Activated CD4-positive, CD25-positive, alpha-beta regulatory T cell treated with anti-CD3 and anti-CD28 coated beads, Interleukin-2, amount 50 U/mL, for 16 hours (primary cell): ENCODE measurements at places on chromosomes 5 and 9.

GRCh38 chr9:21591221-21592062 lies 109.3 kb upstream of the IFNE start:
- DNase-seq, result no peak

DNA sequence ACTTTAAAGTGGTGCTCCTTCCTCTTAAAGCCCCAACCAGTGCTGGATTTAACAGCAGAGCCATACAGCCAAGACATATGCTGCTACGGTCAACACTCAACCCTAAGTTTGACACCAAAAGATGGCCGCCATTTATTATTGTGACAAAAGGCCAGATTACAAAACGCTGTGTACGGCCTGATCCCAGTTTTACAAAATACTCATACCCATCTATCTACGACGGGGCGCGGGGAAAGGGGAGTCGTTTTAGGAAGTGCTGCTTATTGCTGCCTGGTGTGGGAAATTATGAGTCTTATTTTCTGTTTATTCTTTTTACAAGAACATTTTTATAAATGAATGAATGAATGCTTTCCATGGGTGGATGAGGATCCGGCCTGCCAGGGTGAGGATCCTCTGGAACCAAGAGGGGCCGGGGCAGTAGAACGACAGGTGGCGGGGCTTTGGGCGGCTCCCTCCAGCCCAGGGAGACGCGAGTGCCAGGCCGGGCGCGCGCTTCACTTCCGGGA lies 457 bp upstream of the IDNK start:
- no peak for DNase-seq

DNA sequence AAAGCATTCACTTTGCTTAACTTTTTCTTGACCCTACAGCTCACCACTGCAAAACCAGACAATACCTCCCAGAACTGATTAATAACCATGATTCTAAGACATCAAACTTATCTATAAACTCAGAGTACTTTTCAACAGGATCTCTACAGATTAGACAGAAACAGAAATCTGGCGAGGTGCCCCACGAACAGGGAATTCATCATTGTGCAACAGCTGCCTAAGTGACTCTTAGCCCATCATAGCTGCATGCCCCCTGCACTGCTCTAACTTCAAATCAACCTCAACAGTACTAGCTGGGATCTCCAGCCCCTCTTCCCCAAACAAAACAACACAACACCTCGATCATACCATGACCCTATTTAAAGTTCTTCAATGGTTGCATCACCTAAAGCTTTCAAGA lies 16.1 kb upstream of the COL23A1 start:
- no peak for DNase-seq

GRCh38 chr9:80134487-80134886 lies 562.7 kb downstream of the TLE4 start:
- no peak for DNase-seq

GRCh38 chr5:97364731-97365130 lies 181.7 kb upstream of the RIOK2 start:
- DNase-seq, result no peak

GRCh38 chr5:167264348-167264747 lies 1027.1 kb upstream of the WWC1 start:
- no peak for DNase-seq

DNA sequence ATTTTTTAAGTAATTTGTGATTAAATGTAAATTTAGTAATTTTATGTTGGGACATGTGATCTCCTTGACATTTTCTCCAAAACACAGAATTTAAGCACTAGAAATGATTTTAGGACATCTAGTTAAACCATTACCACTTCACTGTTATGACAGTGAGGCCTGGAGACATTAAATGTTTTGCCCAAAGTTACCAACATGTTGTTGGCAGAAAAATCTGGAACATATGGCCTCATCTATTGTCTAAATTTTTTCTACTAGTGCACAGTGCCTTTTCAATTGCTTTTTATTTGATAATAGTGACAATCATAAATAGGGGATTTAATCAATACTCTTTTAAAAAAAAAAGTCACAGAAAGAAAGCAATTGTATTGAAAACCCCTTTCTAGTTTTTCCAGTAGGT lies 45.6 kb downstream of the PIK3R1 start:
- no peak for DNase-seq

DNA sequence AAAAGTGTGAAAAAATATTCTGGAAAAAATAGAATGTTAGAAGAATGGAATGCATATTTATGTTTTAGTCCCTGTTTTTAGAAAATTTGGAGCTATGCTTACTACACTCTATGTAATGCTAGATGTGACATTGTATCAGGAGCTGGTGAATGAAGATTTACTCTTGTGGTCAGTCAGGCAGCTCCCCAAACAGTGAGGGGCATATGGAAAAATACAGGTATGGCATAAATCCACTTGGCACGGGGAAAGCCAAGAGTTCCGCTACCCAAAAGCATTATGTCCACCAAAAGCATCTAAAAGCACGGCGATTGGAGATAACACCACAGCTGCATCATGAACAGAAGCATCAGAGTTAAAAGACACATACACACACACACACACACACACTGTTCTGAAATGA lies 220.2 kb upstream of the KLF9 start:
- DNase-seq, result no peak

GRCh38 chr5:142654578-142655058 lies 31.3 kb downstream of the FGF1 start:
- DNase-seq, result no peak

DNA sequence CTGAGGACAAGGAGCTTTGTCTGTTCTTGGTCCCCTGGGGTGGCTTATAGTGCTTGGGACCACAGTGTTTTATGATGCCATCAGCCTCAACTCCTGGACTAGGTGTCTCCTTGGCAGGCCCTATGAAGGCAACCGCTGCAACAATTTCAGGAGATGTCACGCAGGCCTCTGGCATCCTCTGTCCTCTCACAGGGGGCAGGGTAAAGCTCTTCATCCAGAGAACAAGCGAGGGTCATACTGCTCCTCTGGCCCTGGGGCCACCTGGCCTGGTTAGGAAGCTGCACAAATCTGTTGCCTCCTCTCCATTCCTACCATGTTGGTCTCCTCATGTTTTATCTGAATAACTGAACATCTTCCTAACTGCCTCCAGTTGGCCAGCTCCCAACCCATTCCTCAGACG lies 148.9 kb upstream of the SPEF2 start:
- DNase-seq, result no peak

GRCh38 chr9:80004714-80005113 lies 432.9 kb downstream of the TLE4 start:
- no peak for DNase-seq

- no peak for DNase-seq
Measured at GRCh38 chr5:91126448-91126847, 256.7 kb downstream of the ARRDC3 start.

DNA sequence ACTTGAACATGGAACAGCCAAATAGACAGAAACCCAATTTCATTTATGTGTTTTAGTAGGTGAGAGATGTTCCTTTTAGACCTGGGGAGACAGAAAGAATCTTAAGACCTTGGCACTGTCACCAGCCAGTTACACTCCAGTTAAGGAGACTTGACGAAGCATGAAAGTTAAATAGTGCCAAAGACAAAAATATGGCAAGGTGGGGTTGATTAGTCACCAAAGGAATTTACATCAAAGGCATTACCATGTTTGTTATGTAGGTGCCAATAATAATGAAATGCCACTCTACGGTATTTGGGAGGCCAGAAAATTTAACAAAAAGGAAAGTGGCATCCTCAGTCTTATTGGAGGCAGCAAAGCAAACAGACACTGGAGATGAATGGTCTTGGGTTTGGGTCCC lies 9.2 kb upstream of the IL12B start:
- no peak for DNase-seq

- no peak for DNase-seq
Measured at GRCh38 chr5:43609752-43610151, 6.8 kb downstream of the NNT start.

DNA sequence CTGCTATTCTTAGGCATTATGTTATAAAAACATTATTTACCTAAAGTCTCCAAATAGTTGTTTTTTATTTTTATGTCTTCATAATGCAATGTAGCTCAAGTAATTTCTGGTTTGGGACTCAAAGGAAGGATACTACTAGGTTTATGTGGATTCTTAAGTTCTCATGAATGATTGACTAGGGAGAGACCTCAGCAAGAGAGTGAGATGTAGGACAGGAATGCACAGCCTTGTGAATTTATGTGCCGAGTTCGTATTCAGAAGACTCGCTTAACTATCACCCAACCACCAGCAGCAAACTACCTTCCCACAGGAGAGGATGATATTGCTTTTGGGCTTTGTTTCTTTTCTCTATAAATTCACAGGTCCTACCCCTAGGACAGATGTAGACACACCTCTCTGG lies 282.9 kb downstream of the ARHGEF28 start:
- DNase-seq, result no peak

- DNase-seq, result no peak
Measured at GRCh38 chr5:72241346-72242003, 78.6 kb downstream of the MRPS27 start.

DNA sequence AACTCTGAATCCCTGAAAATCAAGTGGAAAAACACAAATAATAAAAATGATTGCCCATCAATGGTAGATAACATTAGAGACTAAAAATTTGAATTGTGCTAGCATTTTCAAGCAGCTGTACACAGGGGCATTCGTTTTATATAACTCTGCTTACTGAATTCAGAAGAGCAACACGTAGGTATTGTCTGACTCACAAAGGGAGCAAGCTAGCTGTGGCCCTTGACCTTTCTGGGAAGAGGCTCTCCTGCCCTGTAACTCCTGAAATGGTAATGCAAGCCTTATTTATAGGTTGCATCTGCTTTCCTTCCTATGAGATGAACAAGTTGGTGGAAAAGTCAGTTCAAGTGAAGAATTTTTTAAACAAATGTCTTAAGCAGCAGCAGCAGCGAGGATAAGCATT lies 218.7 kb upstream of the EFNA5 start:
- no peak for DNase-seq

DNA sequence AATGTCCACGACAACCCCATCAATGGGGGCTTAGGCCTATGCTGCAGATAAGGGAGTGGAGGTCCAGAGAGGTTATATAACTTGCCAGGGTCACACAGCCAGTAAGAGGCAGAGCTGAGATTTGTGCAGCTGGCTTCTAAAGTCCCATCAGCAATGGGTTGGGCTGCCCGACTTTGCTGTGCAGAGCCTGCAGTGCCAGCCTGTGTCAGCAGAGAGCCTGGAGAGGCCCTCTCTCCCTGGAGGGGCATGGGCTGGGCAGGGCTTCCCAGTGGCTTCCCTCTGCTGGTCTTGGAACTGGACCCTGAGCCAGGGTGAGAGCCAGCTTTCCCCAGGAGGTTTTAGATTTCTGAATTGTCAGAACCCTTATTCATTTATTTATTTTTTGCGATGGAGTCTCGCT lies 77.2 kb upstream of the RAPGEF1 start:
- DNase-seq, result no peak

DNA sequence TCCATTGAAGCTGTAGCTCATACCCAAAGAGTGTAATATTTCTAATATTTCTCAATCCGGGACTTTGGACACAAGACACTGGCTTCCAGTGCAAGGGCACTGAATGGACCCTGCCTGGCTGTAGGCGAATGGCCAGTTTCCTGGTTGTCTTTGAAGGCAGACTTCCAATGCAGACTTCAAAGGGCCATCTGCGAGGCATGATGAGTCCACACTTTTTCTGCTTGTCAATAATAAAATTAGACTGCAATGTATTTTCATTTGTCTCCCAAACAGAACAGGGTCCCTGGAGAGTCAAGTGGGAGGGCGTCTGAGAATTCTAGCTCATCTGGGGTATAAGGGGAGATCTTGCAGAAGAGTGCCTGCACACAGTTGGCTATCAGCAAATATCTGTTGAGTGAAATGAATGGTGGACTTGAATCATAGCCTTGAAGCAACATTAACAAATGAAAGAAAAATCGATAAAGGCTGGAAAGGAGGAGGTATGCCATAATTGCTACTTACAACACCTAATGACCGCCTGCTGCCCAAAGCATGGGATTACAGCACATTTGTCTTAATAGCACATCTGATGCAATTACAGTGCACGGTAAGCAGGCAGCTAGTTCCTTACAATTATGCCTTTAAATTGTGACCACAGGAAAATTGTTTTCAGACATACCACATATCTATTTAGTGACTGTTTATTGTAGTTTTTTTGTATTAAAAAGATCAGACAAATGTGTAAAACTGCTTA lies 137.5 kb downstream of the ARHGEF28 start:
- DNase-seq, result no peak

DNA sequence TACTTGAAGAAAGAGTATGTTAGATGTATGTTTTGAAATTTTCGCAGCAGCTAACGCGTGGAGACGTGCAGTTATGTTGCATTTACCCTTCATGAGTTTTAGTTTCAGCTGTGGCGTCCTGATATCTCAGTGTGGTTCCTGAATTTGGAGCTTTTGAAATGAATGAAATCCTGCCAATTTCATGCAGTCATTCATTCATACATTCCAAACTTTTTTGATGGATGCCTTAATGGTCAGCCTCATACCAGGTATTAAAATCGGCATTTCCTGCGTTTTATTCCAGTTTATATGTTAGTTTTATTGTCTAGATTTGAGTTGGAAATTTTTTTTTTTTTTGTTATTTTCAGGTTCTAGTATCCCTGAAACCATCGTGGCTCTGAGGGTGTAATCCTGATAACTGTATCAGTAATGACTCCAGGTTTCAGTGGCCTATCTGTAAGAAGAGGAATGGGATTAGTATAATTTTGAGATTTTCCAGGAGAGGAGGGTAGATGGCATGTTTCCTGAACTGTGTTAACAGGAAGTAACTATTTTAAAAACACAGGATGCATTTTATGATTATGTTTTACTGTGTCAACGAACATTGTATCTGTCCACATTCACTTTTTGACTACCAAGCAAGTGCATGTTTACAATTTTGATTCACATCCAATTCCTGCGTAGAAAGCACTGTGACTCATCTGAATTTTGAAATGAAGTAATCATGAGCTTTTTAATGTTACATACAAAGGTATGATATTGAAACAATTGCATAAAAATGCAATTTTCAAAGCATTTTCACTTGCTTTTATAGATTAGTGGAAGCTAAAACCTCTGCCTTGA lies 1.0 kb downstream of the FOCAD start:
- no peak for DNase-seq

DNA sequence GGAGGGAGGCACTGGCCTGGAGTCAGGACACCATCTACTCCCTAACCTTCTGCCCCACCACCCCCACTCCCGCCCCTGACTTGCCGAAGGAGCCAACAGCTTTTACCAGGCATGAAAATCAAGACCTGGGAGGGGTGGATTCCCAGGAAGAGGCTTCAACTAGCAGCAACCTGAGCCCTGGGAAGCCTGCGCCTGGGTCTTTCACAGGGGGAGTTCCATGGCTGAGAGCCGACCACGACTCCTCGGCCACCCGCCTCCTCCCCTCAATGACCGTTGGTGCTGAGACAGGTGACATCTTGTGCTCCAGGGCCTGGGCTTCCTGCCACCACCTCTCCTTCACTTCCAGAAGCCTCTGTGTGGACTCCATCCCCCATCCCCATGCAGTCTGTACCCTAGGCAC lies 37.1 kb downstream of the BARX1 start:
- no peak for DNase-seq

DNA sequence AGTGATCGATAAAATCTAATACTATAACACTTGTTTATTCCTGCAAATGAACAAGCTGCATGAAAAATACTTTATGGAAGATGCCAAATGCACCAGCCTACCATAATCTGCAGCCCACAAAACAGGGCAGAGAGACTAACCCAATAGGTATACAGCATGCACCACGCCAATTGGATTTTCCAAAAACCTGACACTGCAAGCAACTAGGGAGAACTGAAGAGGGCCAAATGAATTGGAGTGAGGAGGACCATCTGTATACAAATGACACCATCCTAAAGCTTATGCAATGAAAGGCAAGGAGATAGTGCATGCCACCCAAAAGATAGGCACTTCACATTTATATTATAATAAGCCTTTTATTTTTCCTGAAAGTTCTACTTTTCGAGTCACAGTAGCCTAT lies 100.4 kb downstream of the SPOCK1 start:
- DNase-seq, result no peak
